B cell (primary cell): ENCODE measurements at places on chromosomes 6 and 20.

GRCh38 chr6:131251590-131252199 lies 116.4 kb downstream of the AKAP7 start:
- H3K4me3 ChIP-seq, result no peak overlapping the region
- H3K27ac ChIP-seq, result no peak overlapping the region
- peaks cover 9% of the 10 kb centered on the region for H3K4me1 ChIP-seq
- DNase-seq, result no peak

- H3K36me3 ChIP-seq, result no peaks in the 10 kb centered on the region
- H3K27ac ChIP-seq, result no peak overlapping the region
- peaks cover 8% of the 10 kb centered on the region for H3K4me1 ChIP-seq
These were observed 26.2 kb downstream of the TNXB start for GRCh38 chr6:32082935-32083334.

DNA sequence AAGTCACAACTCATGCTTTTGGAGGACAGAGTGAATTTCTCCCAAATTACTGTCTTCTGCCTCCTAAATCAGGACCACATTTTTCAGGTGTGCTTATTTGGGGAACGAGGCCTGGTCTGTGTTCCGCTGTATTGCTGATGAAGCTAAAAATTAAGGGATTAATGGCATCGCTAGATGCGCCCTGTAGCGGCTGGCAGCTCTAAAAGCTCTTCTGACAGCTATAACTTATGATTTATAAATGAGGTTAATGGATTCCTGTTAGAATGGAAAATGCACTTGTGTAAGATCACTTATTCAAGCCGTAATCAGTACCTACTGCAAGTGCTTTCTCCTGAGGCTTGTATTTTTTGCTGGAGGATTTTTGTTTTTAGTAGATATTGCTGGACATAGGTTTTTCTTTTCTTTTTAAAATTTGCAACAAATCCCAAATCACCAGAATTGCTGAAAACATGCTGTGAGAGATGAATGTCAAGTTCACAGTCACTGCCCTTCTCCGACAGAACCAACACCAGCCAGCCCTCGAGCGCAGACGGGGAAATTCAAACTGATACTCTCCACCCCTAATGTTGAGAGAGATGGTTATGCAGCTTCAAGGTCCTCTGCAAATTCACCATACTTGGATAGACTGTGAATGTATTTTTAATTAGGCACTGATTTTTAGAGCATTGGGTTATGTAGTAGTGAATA lies 49.1 kb downstream of the AKAP12 start:
- no peaks in the 10 kb centered on the region for H3K36me3 ChIP-seq
- H3K27ac ChIP-seq, result no peak overlapping the region
- H3K27me3 ChIP-seq, result no peaks in the 10 kb centered on the region
- no peak overlapping the region for H3K4me3 ChIP-seq
- peaks cover 18% of the 10 kb centered on the region for H3K4me1 ChIP-seq
- DNase-seq, result no peak

DNA sequence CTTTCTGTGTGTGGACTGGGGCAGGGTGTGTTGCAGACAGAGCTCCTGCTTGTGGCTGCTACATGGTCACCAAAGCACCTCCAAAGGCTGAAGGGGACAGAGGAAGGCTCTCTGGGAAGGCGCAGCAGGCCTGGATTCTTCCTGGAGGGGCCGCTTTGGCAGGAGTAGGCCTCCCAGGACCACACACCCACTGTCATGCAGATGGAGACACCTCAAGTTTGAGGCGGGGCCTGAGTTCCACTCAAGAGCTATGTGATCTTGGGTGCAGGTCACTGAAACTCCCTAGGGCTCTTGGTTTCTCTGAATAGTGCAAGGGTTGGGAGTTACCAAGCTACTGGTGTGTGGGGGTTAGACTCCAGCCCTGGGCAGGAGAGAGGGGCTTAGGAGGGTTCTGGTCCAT lies 27.9 kb downstream of the EFCAB8 start:
- no peaks in the 10 kb centered on the region for H3K4me1 ChIP-seq
- no peaks in the 10 kb centered on the region for H3K27me3 ChIP-seq
- no peaks in the 10 kb centered on the region for H3K36me3 ChIP-seq
- no peak for DNase-seq
- H3K27ac ChIP-seq, result no peak overlapping the region

DNA sequence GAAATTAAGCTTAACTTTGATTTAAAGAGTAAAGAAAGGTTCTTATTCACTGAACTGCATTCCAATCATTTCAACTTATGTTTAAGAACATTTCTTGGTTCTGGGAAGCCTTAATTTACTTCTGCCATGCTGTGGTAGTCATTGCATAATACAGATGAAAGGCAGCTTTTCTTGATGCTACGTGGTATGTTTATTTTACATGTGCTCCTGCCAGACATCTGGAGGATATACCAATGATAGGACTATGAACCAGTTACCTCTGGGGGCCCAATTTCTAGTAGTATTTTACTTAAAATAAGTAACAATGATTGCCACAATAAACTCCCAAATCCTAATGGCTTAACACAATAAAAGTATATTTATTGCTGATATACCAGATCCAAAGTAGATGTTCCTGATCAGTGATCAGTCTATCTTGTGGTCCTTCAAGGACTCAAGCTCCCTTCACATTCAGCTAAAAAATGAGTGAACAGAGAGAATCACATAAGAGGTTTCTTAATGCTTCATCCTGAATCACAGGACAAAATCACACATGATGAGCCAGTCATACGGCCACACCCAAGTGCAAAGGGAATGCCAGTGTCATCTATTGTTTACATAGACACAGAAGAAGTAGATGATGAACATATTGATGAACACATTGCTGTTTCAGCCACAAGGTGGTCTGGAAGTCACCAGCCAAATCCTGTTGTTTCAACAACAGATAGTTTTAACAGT lies 56.5 kb upstream of the CCN2 start:
- H3K27ac ChIP-seq, result no peak overlapping the region
- DNase-seq, result no peak
- no peak overlapping the region for H3K4me3 ChIP-seq
- no peaks in the 10 kb centered on the region for H3K4me1 ChIP-seq
- H3K27me3 ChIP-seq, result no peaks in the 10 kb centered on the region
- no peaks in the 10 kb centered on the region for H3K36me3 ChIP-seq

- H3K27me3 ChIP-seq, result peaks cover 11% of the 10 kb centered on the region
- no peak overlapping the region for H3K4me3 ChIP-seq
- no peak for DNase-seq
- no peak overlapping the region for H3K27ac ChIP-seq
These were observed 66.6 kb upstream of the CCN6 start for GRCh38 chr6:111987295-111987694.

DNA sequence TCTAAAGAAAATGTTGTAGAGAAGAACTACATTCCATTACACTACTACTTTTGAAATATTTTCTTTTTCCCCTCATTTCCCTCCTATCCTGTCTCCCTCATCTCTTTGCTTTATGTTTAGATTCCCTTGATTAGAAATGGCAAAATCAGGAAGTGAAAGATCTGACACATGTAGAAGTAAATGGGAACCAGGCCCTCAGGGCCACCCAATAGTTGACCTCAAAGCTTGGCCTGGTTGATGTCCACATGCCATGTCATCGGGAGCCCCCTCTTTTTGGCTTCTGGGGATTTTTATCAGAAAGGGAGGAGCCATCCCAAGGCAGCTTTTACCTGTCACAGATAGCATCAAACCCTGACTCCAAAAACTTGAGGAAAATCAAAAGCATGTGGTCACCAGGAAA lies 168.3 kb upstream of the ECI2 start:
- H3K4me3 ChIP-seq, result no peak overlapping the region

DNA sequence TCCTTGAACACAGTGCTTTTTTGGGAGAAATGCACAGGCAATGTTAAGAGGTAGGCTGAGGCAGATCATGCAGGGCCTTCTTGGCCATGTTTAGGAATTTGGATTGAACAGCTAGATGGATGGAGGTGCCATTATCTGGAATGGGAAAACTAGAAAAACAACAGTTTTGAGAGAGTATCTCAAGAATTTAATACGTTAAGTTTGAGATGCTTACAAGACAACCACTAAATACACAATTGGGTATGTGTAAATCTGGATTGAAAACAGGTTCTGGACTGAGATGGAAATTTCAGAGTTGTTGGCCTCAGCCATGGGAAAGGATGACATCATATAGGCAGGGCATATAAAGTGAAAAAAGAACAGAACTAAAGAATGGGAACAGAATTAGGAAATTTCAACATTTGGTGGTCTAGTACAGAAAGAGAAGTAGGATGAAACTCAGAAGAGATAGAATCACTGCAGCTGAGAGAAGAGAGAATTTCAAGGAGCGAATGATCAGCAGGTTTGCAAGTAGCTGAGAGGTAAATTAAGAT lies 37.1 kb downstream of the NCOA7 start:
- no peak overlapping the region for H3K4me3 ChIP-seq
- H3K36me3 ChIP-seq, result no peaks in the 10 kb centered on the region
- H3K4me1 ChIP-seq, result no peaks in the 10 kb centered on the region
- DNase-seq, result no peak
- no peaks in the 10 kb centered on the region for H3K27me3 ChIP-seq

GRCh38 chr6:27742833-27743573 lies 169.2 kb downstream of the OR2B2 start:
- H3K36me3 ChIP-seq, result no peaks in the 10 kb centered on the region
- H3K27me3 ChIP-seq, result peaks cover 12% of the 10 kb centered on the region
- no peak for DNase-seq
- H3K4me1 ChIP-seq, result peaks cover 4% of the 10 kb centered on the region
- H3K27ac ChIP-seq, result no peak overlapping the region

DNA sequence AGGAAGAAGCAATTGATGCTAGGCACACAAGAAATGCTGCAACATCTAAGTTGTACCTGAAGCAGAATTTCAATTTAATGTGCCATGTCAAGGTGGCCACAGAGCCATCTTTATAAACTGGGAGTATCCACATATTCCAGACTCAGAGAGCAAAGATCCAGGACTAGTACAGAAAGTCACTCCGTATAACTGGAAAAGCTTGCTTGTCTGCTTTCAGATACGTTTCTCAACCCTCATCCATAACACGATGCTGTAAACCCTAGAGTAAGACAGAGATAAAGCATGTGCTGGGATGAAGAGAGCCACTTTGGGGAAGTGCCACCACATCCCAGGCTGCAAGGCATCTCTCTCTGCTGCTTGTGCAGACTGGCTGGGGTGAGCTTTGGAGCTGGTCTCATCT lies 134.7 kb downstream of the PACRG start:
- DNase-seq, result no peak
- H3K4me3 ChIP-seq, result no peak overlapping the region
- H3K36me3 ChIP-seq, result no peaks in the 10 kb centered on the region
- no peak overlapping the region for H3K27ac ChIP-seq
- no peaks in the 10 kb centered on the region for H3K27me3 ChIP-seq
- no peaks in the 10 kb centered on the region for H3K4me1 ChIP-seq

DNA sequence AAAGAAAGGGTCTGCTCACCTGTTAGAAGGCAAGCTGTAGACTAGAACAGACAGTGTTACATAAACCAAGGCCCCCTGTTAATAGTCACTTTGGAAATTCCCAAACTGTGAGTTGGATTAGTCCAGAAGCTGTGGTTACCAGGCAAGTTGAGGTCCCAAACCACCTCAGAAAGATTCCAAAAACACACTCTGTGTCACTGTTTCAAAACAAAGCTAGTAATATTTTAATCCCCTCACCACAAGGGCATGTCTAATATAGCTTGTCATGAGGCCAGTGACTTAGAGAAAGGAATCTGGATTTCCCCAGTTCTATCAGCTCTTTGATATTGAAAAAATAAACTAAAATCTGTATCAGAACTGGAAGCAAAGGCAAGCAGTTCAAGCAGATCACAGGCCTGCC lies 244.6 kb downstream of the HAO1 start:
- H3K36me3 ChIP-seq, result no peaks in the 10 kb centered on the region
- H3K4me3 ChIP-seq, result no peak overlapping the region
- DNase-seq, result no peak
- H3K27me3 ChIP-seq, result no peaks in the 10 kb centered on the region

GRCh38 chr6:29627755-29628418 lies 5.1 kb downstream of the GABBR1 start:
- H3K4me3 ChIP-seq, result peak overlapping the region; percentile 82
- H3K36me3 ChIP-seq, result peaks cover 15% of the 10 kb centered on the region
- peak; percentile 72 for DNase-seq
- peaks cover 45% of the 10 kb centered on the region for H3K4me1 ChIP-seq
- no peaks in the 10 kb centered on the region for H3K27me3 ChIP-seq

GRCh38 chr6:89637960-89638319 lies 607 bp downstream of the LYRM2 start:
- H3K27ac ChIP-seq, result peak overlapping the region; percentile 91
- DNase-seq, result no peak
- peaks cover 13% of the 10 kb centered on the region for H3K4me1 ChIP-seq
- no peaks in the 10 kb centered on the region for H3K36me3 ChIP-seq

DNA sequence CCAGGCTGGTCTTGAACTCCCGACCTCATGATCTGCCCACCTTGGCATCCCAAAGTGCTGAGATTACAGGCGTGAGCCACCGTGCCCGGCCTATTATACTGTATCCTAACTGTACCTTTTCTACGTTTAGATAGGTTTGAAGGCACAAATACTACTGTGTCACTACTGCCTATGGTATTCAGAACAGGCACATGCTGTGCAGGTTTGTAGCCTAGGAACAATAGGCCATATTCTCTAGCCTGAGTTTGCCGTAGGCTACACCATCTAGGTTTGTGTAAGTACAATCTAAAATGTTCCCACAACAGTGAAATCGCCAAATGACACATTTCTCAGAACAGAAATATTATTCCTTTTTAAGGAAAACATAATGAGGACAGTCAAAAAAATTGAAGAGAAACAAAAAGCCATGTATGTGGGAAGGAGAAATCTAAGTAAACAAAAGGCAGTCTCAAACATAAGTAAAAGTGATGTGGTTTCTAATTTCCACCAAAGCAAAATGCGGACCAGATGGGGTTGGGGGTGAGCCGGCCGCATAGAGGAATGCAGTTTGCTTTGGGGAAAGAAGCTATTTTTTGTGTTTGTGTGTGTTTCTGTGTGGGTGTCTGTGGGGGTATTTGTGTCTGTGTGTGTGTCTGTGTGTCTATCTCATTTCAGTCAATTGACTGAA lies 192.6 kb upstream of the SALL4 start:
- H3K4me3 ChIP-seq, result no peak overlapping the region
- no peak overlapping the region for H3K27ac ChIP-seq

DNA sequence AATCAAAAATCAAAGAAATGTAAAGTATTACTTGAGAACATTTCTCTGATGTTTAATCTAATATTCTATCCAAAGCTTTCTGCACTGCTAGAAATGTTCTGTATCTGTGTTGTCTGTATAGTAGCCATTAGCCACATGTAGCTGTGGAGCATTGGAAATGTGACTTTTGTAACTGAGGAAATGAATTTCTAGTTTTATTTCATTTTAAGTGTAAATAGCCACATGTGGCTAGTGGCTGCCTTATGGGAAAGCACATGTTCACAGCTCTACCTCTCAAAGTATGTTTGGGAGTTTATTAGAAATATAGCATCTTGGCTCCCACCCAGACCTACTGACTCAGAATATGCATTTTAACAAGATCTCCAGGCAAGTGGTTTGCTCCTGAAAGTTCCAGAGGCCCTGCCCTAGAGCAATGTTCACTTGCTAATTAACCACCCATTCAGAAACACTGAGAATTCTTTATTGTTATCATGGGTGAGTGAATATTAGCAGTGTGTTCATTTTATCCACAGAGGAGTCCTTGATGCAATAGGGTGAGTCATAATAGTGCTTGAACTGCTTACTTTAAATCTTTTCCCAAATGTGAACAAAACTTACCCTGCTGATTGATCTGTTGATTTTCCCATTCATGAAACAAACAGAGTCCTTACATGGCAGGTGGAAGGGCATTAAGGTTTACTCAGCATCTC lies 282.7 kb downstream of the PLCB1 start:
- H3K27me3 ChIP-seq, result no peaks in the 10 kb centered on the region
- H3K36me3 ChIP-seq, result no peaks in the 10 kb centered on the region
- DNase-seq, result no peak
- H3K27ac ChIP-seq, result no peak overlapping the region

GRCh38 chr6:161333410-161333809 lies 59.5 kb upstream of the AGPAT4 start:
- no peak overlapping the region for H3K27ac ChIP-seq
- no peaks in the 10 kb centered on the region for H3K27me3 ChIP-seq
- no peaks in the 10 kb centered on the region for H3K4me1 ChIP-seq
- DNase-seq, result no peak
